ENCODE measurements at places on chromosomes 5 and 9.

GRCh38 chr5:168609806-168610482, 30.8 kb upstream of the PANK3 start:
- no peak for DNase-seq

DNA sequence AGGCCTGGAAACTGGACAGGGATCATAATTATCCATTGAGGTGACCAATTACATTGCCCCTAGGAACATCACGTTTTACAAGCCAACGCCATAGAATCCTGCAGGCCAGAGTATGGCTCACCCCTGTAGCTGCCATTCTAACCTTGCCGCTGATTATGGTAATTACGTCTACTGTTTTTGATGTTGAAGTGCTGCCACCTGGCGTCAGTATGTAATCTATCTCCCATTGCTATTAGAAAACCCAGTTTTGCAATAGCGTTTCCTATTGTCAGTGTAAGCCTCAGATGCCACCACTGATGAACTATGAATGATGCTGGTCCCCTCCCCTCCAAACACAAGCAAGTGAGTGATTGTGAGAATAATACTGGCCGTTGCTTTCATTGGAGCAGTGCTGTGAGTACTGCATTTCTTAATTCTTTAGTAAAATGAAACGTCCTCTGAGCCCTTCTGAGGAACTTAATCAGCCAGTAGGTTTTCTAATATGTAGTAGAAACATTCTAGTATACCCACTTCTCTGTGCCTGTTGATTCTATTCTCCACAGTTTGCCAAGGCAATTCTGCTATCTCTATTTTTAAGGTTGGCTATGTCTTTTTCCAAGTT, 100.5 kb upstream of the NMUR2 start:
- no peak for DNase-seq

- DNase-seq, result no peak
These were observed 248.8 kb downstream of the MCTP1 start for GRCh38 chr5:95035891-95036685.

GRCh38 chr5:139659695-139660101, 11.5 kb downstream of the CXXC5 start:
- DNase-seq, result no peak

GRCh38 chr9:70250221-70250620, 8.6 kb upstream of the SMC5 start:
- no peak for DNase-seq

DNA sequence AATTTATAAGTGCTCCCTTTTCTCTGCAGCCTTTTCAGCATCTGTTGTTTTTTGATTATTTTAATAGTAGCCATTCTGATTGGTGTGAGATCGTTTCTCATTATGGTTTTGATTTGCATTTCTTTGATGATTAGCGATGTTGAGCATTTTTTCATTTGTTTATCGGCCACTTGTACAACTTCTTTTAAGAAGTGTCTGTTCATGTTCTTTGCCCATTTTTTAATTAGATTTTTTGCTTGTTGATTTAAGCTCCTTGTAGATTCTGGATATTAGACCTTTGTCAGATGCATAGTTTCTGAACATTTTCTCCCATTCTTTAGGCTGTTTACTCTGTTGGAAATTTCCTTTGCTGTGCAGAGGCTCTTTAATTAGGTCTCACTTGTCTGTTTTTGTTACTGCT, 46.3 kb downstream of the FYB1 start:
- no peak for DNase-seq

DNA sequence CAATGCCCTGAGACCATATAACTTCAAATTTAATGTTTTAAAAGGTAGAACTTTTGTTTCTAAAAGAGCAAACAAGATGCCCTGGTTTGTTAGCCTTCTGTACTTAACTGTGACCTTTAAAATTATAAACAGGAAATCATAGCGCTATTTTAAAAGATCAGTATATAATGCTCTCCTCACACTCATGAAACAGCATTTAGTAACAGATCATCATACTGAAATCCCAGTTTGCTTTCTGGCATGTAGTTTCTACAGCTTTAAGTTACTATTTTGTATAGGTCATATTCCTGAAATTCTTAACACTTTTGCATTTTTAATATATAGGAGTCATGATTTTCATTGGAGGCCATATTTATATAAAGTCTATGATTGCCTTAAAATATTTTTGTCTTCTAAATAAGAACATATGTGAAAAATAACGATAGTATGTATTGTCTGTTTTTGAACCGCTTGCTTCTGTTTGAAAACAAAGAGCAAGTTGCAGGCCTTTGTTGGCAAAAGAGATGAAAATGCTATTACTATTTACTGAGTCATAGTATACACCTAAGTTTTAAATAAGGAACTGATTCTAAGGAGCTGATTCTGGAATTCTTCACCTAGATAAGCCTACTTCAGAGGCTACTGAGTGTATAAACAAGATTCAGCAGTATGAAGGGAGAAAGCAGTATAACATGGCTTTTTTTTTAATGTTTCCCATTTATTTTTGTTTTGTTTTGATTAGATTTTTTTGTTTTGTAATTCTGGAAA, 20.5 kb downstream of the SRFBP1 start:
- no peak for DNase-seq

DNA sequence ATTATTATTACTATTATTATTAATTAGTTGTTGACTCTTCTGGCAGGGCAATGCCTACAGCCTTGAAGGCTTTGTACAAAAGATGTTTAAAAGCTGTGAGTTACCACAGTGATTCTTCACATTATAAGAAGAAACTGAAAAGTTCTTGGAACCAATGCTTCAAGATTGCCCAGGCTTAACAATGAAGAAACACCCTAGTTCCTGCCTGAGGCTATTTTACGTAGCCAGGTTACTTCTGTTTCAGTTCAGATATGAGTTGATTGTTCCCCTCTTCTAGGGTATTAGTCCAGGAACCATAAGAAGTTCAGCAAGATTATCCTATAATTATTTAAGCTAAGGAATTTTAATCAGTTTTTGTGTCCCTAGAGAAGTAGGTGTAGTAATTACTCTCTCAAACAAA, 154.6 kb upstream of the CDH12 start:
- no peak for DNase-seq

GRCh38 chr5:100771181-100771580, 131.9 kb downstream of the ST8SIA4 start:
- no peak for DNase-seq

DNA sequence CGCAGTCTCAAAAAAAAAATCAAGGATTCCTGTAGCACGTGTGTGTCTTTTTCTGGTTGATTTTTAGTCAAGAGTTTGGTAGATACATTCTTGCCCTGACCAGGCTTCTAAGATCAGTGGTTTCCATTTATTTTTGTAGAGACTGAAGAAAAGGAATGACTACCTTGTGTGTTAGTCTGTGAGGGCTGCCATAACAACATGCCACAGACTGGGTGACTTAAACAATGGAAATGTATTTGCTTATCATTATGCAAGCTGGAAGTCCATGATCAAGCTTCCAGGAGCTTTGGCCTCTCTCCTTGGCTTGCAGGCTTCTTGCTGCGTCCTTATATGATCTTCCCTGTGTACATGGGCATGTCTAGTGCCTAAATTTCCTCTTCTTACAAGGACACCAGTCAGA, 127.0 kb downstream of the CCDC192 start:
- no peak for DNase-seq

DNA sequence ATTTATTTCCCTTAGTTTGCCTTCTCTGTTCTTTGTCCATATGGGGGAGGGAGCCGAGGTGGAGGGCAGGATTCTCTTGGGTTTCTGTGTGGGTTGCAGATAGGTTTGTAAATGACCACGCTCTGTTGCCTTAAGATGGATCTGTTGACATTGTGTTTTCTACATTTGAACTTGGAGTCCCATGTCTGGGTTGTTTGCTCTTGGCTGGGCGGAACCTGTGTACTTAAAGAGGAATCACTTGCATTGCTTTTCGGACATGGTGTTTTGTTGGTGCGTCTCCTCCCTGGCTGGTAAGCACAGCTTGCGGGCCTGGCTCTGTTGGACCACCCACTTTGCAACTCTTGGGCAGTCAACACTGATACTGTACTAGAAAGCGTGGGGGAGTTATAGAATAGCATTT, 45.9 kb downstream of the EHMT1 start:
- no peak for DNase-seq

GRCh38 chr9:93620881-93621820, 44.8 kb downstream of the PHF2 start:
- DNase-seq, result no peak

DNA sequence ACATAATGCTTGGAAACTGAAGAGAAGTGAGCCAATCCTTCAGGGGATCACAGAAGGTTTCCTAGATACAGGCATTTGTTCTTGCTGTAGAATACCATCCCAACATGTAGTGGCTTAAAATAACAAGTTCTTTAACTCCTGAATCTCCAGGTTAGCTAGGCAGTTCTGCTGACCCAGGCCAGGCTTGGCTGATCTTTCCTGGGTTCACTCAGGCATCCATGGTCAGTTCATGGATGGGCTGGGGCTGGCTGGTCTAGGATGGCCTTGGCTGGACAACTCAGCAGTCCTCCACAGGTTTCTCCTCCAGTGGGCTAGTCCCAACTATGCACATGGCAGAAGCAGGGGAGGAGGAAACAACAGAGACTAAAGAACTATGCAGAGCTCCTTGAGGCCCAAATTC, 37.4 kb upstream of the DENND1A start:
- DNase-seq, result no peak

- DNase-seq, result peak; percentile 91
These were observed at the start of gene UBAP2 for GRCh38 chr9:34048727-34049629. Gene UBAP2, minus strand, starts transcription at chr9:34048887. Its CDS starts 31,739 bp downstream, at chr9:34017148.

DNA sequence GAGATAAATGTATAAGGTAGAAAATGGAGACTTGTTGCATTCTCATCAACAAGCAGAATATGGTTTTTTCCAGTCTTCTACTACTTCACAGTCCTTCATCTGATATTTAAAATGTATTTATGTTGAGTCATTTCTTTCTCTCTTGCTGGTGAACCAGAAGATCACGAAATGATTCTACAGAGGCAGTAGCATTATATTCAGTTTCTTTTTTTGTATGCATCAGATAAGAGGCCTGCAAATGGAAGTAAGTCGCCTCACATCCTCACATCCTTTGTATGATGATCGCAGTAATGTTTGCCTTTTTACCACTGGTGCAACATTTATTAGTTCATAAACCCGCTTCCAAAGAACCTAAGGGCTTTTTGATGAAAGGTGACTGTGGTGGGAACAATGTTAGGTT, 22.1 kb upstream of the IL13 start:
- DNase-seq, result no peak

DNA sequence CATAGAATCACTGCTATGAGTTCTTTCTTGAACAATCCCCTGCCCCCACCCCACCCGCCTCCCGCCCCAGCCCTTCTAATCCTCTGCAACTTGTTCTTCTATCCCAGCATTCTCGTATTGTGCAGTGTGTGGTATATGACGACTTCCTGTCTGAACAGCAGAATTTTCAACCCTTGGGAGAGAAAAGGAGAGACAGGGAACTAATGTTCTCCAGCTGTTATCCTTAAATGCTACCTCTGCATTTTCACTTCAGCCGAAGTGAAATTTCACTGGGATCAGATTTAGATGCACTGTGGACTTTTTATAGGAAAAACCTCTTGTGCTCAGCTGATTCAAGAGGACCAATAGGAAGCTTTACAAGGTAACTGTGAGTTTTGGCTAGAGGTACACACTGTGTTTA, 2.2 kb downstream of the FBXL7 start:
- DNase-seq, result no peak

GRCh38 chr5:168713051-168713450, 133.9 kb upstream of the PANK3 start:
- no peak for DNase-seq

GRCh38 chr5:113201715-113202114, 225.1 kb downstream of the DCP2 start:
- DNase-seq, result no peak

DNA sequence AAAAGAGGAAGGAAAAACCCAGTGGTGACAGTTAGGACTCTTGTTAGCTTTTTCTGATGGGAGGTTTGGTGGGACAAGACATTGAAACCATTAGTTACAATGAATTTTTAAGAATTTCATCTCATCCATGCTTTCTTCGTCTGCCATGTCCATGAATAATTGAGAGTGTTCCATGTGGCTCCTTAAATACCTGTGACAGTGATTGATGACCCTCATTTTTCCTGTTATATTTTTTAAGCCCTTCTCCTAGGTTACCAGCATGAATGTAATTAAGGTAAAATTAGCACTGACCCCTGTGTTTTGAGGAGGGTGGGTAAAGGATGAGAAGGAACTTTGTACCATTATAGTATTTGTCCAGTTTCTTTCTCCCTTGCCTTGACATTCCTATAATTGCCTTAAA, 23.5 kb upstream of the PHF2 start:
- DNase-seq, result no peak

DNA sequence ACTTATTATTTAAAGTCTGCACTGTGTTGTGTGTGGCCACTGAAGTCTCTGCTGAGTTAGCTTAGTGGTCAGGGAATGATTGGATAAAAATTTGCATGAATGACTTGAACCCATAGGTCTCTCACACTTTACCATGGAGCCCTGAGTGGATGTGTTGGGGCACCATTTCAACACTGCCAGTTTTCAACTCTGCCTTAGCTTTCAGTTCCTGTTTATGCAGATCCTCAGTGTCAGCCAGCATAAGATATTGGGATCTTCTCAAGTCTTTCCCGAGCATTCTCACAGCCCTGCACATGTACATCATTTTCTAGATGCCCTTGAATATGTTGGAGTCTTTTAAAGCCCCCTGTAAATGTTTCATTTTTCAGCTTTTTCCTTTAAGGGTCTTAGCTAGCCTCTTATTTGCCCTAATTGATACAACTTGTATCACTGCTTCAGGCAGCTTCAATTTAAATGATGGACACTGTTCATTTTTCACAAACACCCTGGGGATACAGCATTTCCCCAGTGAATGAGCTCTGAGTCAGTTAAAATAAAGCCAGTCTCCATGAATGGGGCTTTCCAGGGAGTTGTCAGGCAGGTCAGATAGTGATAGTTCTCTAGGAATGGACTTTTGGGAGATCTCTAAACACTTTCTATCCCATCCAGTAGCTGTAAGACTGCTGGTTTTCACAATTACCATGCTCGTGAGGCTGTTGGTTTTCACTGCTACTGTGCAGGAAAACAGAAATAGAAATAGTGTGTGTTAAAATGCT, 211.9 kb upstream of the PAPPA start:
- no peak for DNase-seq

- DNase-seq, result no peak
These were observed 135.2 kb upstream of the CLINT1 start for GRCh38 chr5:157993986-157994691.

DNA sequence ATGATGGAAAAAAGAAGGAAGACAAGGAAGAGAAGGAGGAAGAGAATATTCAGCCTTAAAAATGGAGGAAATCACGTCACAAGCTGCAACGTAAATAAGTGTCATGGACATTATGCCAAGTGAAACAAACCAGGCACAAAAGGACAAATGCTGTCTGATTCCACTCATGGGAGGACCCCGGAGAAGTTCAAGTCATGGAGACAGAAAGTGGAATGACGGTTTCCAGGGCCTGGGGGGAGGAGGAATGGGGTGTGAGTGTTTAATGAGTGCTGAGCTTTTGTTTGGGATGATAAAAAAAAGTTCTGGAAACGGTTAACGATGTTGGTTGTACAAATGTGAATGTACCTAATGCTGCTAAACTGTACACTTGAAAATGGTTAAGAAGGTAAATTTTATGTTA, 439.5 kb downstream of the GADD45G start:
- no peak for DNase-seq

DNA sequence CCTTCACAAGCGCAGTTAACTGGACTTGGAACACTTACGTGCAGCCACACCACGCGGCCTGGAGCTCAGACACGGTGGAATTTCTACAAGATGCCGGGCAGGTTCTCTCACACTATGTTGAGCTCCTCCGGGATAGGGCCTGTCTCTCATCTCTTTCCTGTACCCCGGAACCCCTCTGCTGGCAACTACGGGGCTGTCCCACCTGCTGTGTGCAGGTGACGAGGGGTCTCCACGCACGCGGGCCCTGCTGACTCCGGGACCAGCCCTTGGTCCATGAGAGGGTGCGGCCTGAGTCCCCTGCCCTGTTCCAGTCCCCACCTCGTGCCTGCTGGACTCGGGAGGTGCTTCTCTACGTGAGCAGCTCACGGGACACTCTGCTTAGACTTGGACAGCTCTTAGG, 40.1 kb downstream of the SLC6A3 start:
- no peak for DNase-seq
